Activated naive CD8-positive, alpha-beta T cell treated with anti-CD3 and anti-CD28 coated beads for 36 hours (primary cell): ENCODE measurements at places on chromosomes 12 and 14. TPM values are rescaled to one million over a fixed set of nuclear protein-coding genes. Genes with fewer than 3 reads are reported as not detected.

GRCh38 chr12:88970740-88971139 is 381.6 kb downstream of the DUSP6 start:
- no peaks in the 10 kb centered on the region for H3K36me3 ChIP-seq
- no peaks in the 10 kb centered on the region for H3K4me1 ChIP-seq
- DNase-seq = no peak
- no peak overlapping the region for H3K4me3 ChIP-seq
- H3K27ac ChIP-seq = no peak overlapping the region
- peaks cover 5% of the 10 kb centered on the region for H3K27me3 ChIP-seq

- no peak for DNase-seq
- no peaks in the 10 kb centered on the region for H3K36me3 ChIP-seq
- H3K4me3 ChIP-seq = no peak overlapping the region
- H3K4me1 ChIP-seq = no peaks in the 10 kb centered on the region
- peaks cover 10% of the 10 kb centered on the region for H3K27me3 ChIP-seq
These were observed 164.4 kb downstream of the KICS2 start for GRCh38 chr12:64057706-64058105.

DNA sequence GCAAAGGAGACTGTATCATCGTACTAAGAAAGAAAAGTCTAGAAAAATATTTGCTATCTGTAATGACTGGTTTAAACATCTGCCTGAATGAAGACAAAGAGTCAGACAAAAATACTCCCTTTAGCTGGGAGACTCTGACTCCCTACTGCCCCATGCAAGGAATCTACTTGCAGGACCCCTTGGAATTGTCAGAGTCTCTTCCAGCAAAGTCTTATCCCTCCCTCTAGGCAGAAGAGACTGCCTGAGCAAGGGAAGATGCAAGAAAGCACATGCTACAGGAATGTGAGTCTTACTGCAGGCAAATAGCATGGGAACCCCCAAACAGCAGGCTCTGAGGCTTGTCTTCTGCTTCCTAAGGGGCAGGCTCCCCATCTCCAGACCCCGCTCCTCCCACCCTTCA is 154.0 kb downstream of the KCNA5 start:
- H3K4me3 ChIP-seq = no peak overlapping the region
- H3K4me1 ChIP-seq = no peaks in the 10 kb centered on the region
- H3K27ac ChIP-seq = no peak overlapping the region

DNA sequence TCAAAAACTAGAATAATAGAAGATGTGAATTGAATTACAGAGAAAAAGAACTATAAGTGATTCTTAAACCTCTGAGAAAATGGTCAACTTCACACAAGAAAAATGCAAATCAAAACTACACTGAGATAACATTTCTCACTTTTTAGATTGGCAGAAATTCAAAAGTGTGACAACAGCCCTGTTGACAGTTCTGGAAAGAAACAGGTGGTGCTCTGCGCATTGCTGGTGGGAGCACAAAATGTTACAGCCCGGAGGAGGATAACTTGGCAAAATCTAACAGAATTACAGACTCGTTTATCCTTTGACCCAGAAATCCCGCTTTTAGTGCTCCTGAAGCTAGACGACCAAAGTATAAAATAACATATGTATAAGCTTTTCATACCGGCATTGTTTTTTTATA is 222.5 kb upstream of the CNTN1 start:
- no peak overlapping the region for H3K4me3 ChIP-seq
- no peak overlapping the region for H3K27ac ChIP-seq
- H3K27me3 ChIP-seq = no peaks in the 10 kb centered on the region
- H3K4me1 ChIP-seq = no peaks in the 10 kb centered on the region
- no peak for DNase-seq

GRCh38 chr14:40188006-40188405 is 755.8 kb upstream of the FBXO33 start:
- no peaks in the 10 kb centered on the region for H3K36me3 ChIP-seq
- no peak overlapping the region for H3K4me3 ChIP-seq
- H3K27ac ChIP-seq = no peak overlapping the region
- no peaks in the 10 kb centered on the region for H3K4me1 ChIP-seq
- no peak for DNase-seq

GRCh38 chr12:8455727-8456360 is at the start of gene CLEC6A:
CLEC6A (plus strand) TSS chr12:8455962; CDS start chr12:8456112, 150 bp downstream.
- no peak within 1 kb of the TSS for H3K4me3 ChIP-seq
- H3K27ac ChIP-seq = no peak within 1 kb of the TSS
- peaks cover 4% of the 10 kb centered on the region for H3K4me1 ChIP-seq

- H3K27ac ChIP-seq = no peak overlapping the region
- no peaks in the 10 kb centered on the region for H3K4me1 ChIP-seq
- DNase-seq = no peak
These were observed 320.4 kb upstream of the DDHD1 start for GRCh38 chr14:53473480-53473879.

- peak overlapping the region; percentile 72 for H3K4me3 ChIP-seq
- DNase-seq = peak; percentile 67
- peaks cover 52% of the 10 kb centered on the region for H3K27me3 ChIP-seq
- no peaks in the 10 kb centered on the region for H3K36me3 ChIP-seq
- peaks cover 26% of the 10 kb centered on the region for H3K4me1 ChIP-seq
These were observed 8.4 kb downstream of the PAPLN start for GRCh38 chr14:73245480-73246325.

- no peak overlapping the region for H3K4me3 ChIP-seq
- peaks cover 26% of the 10 kb centered on the region for H3K36me3 ChIP-seq
- no peaks in the 10 kb centered on the region for H3K27me3 ChIP-seq
- H3K27ac ChIP-seq = no peak overlapping the region
- no peak for DNase-seq
These were observed 113.0 kb downstream of the KIF21A start for GRCh38 chr12:39329876-39330275.

DNA sequence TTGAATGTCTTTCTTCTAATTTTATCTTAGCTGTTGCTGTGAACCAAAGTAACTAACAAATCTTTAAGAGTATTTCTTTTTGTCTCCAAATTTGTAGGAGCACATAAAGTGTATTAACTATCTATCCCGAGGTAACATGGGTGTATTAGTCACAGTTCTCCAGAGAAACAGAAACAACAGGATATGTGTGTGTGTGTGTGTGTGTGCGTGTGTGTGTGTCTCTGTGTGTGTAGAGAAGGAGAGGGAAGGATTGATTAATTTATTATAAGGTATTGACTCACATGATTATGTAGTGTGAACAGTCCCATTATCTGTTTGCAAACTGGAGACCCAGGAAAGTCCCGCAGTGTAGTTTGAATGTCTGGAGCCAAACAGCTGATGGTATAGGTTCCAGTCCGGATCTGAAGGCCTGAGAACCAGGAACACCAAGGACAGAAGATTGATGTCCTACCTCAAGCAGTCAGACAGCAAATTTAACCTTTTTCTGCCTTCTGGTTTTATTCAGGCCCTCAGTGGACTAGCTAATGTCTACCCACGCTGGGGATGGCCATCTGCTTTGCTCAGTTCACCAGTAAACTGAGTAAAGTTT is 14.4 kb downstream of the G2E3 start:
- peaks cover 33% of the 10 kb centered on the region for H3K36me3 ChIP-seq
- H3K4me1 ChIP-seq = peaks cover 59% of the 10 kb centered on the region
- no peak overlapping the region for H3K27ac ChIP-seq
- H3K4me3 ChIP-seq = no peak overlapping the region

- no peak for DNase-seq
- H3K27me3 ChIP-seq = no peaks in the 10 kb centered on the region
- no peak overlapping the region for H3K4me3 ChIP-seq
- H3K36me3 ChIP-seq = no peaks in the 10 kb centered on the region
- H3K27ac ChIP-seq = no peak overlapping the region
- no peaks in the 10 kb centered on the region for H3K4me1 ChIP-seq
These were observed 19.4 kb downstream of the LMO3 start for GRCh38 chr12:16586350-16587109.

GRCh38 chr12:85949253-85949652 is 75.2 kb downstream of the NTS start:
- DNase-seq = no peak
- H3K4me3 ChIP-seq = no peak overlapping the region
- H3K4me1 ChIP-seq = no peaks in the 10 kb centered on the region
- no peaks in the 10 kb centered on the region for H3K36me3 ChIP-seq
- no peak overlapping the region for H3K27ac ChIP-seq

- peak; percentile 22 for DNase-seq
- no peak overlapping the region for H3K4me3 ChIP-seq
- H3K27ac ChIP-seq = no peak overlapping the region
- H3K4me1 ChIP-seq = no peaks in the 10 kb centered on the region
- H3K36me3 ChIP-seq = no peaks in the 10 kb centered on the region
These were observed 21.8 kb upstream of the RNU6-8 start for GRCh38 chr14:32224737-32225377.

- H3K36me3 ChIP-seq = no peaks in the 10 kb centered on the region
- no peaks in the 10 kb centered on the region for H3K4me1 ChIP-seq
- DNase-seq = no peak
- no peak overlapping the region for H3K27ac ChIP-seq
These were observed 336.8 kb downstream of the LRIG3 start for GRCh38 chr12:58583529-58583928.

GRCh38 chr14:67186789-67187584 is 2.3 kb upstream of the GARIN2 start:
- H3K4me3 ChIP-seq = no peak overlapping the region
- peaks cover 5% of the 10 kb centered on the region for H3K36me3 ChIP-seq
- H3K27me3 ChIP-seq = peaks cover 7% of the 10 kb centered on the region
- H3K27ac ChIP-seq = no peak overlapping the region
- peaks cover 13% of the 10 kb centered on the region for H3K4me1 ChIP-seq

- no peaks in the 10 kb centered on the region for H3K4me1 ChIP-seq
- no peaks in the 10 kb centered on the region for H3K36me3 ChIP-seq
- H3K27ac ChIP-seq = no peak overlapping the region
- H3K4me3 ChIP-seq = no peak overlapping the region
- H3K27me3 ChIP-seq = peaks cover 26% of the 10 kb centered on the region
- DNase-seq = no peak
These were observed 8.0 kb downstream of the STXBP6 start for GRCh38 chr14:25041898-25042297.

GRCh38 chr12:65958456-65958855 is 134.2 kb downstream of the HMGA2 start:
- no peak for DNase-seq
- no peaks in the 10 kb centered on the region for H3K36me3 ChIP-seq
- H3K4me3 ChIP-seq = no peak overlapping the region
- H3K4me1 ChIP-seq = no peaks in the 10 kb centered on the region
- no peak overlapping the region for H3K27ac ChIP-seq
- peaks cover 28% of the 10 kb centered on the region for H3K27me3 ChIP-seq

GRCh38 chr12:11755302-11755930 is 105.9 kb downstream of the ETV6 start:
- no peak overlapping the region for H3K4me3 ChIP-seq
- H3K4me1 ChIP-seq = peaks cover 17% of the 10 kb centered on the region
- DNase-seq = no peak
- H3K27ac ChIP-seq = no peak overlapping the region
- peaks cover 47% of the 10 kb centered on the region for H3K36me3 ChIP-seq

GRCh38 chr12:106296179-106296877 is 6.2 kb upstream of the TCP11L2 start:
- no peaks in the 10 kb centered on the region for H3K27me3 ChIP-seq
- no peaks in the 10 kb centered on the region for H3K36me3 ChIP-seq
- H3K4me1 ChIP-seq = peaks cover 12% of the 10 kb centered on the region
- no peak for DNase-seq
- H3K27ac ChIP-seq = no peak overlapping the region

DNA sequence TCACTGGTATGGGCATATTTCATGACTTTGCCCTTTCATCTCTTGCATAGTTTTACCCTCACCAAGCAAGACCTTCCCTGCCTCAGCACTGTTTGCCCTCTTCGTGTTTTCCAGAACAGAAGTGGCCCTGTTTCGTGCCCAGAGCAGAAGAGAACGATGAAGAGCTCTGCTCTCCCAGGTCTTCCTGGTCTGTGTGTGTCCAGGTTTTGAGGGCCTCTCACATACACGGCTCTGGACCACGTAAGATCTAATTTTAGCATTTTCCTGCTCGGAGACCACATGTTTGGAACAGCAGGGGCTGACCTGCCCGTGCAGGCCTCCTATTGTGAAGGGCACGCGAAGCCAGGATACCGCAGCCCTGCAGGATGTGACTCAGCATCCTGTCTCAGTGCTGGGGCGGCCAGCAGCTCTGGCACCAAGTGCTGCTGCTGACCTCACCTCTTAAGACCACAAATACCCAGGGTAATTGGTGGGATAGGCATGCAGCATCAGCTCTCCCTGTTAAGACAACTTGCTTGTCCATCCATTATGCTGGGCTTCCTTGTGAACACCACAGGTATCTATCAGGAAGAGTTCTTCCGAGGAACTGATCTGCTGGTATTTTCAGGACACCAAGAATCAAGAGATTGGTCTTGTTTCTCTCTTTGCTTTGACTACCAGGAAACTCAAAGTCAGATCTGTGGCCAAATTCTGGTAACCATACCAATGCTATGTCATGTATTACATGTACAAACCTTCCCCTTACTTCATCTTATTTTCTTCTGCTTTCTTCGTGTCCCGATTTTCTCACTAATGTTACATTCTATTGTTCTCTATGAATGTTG is 19.0 kb downstream of the SSH1 start:
- DNase-seq = peak; percentile 83
- peaks cover 35% of the 10 kb centered on the region for H3K4me1 ChIP-seq
- H3K36me3 ChIP-seq = peaks cover 36% of the 10 kb centered on the region
- peak overlapping the region; percentile 97 for H3K27ac ChIP-seq
- H3K4me3 ChIP-seq = peak overlapping the region; percentile 66
- no peaks in the 10 kb centered on the region for H3K27me3 ChIP-seq

RAN gene
- total RNA-seq = 2,575 TPM

STAB2 gene
- total RNA-seq = not detected

CIROP gene
- total RNA-seq = not detected

HSPA2 gene
- 1.9 TPM for total RNA-seq

STX2 gene
- total RNA-seq = 13.8 TPM

CCDC175 gene
- not detected for total RNA-seq

DIO2 gene
- not detected for total RNA-seq

IRF2BPL gene
- 34.8 TPM for total RNA-seq

NRL gene
- 1.8 TPM for total RNA-seq
